Chondrocyte (in vitro differentiated cells): ENCODE measurements at places on chromosomes 2 and 18.

DNA sequence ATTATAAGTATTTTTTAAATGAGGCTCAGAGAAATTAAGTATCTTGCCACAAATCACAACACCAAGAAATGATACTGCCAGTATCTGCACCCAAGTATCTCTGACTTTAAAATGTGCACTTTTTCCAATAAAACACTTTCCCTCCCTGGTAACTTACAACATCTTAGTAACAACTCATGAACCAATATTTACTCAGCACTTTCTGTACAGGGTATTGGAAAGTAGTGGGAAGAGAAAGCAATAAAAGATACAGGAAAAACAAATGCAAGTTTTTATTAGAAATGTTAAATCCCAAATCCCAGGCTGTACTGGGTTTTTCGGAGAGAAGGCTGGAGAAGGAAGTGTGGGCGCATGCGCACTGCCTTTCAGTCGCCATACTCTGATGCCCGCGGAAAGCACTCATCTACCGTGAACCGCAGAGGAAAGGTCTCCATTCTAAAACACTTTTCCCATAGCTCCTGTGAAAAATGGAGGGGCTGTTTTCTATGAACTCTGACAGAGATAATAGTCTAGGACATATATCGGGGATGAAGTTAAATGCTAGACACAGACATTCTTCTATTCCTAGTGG is 52.1 kb downstream of the L3MBTL4 start:
- H3K27ac ChIP-seq: no peak overlapping the region
- H3K27me3 ChIP-seq: peaks cover 8% of the 10 kb centered on the region
- no peak overlapping the region for H3K4me3 ChIP-seq
- no peak for DNase-seq
- H3K36me3 ChIP-seq: no peaks in the 10 kb centered on the region

DNA sequence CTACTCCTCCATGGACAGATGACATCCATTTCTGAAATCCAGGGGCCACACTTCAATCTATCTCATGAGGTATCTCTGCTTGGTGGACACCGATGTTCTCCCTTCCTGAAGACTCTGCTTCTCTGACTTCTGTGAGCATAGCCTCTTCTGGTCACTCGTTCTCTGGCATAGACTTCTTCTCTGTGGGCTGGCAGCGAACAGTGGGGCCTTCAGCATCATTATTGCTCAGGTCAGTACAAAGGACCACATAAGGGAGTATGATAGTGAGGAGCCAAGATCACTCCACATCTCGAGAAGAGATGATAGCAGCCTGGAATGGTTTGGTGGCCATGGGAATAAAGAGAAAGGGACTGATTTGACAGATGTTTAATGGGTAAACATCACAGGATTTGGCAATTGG is 8.0 kb upstream of the KCMF1 start:
- peak overlapping the region; percentile 9 for H3K27ac ChIP-seq
- H3K4me3 ChIP-seq: no peak overlapping the region
- no peak for DNase-seq
- H3K36me3 ChIP-seq: peaks cover 13% of the 10 kb centered on the region
- H3K27me3 ChIP-seq: no peaks in the 10 kb centered on the region

GRCh38 chr2:9335322-9335832 is 88.0 kb downstream of the ITGB1BP1 start:
- DNase-seq: no peak
- peaks cover 23% of the 10 kb centered on the region for H3K36me3 ChIP-seq
- no peak overlapping the region for H3K4me3 ChIP-seq
- H3K4me1 ChIP-seq: peaks cover 53% of the 10 kb centered on the region
- no peak overlapping the region for H3K27ac ChIP-seq

- no peak for DNase-seq
These were observed 22.1 kb downstream of the OTOF start for GRCh38 chr2:26455670-26456439.

- peaks cover 3% of the 10 kb centered on the region for H3K36me3 ChIP-seq
- H3K27me3 ChIP-seq: peaks cover 6% of the 10 kb centered on the region
- no peak for DNase-seq
- H3K4me3 ChIP-seq: no peak overlapping the region
- H3K27ac ChIP-seq: no peak overlapping the region
These were observed 91.4 kb upstream of the LGALSL start for GRCh38 chr2:64362562-64363026.

- no peaks in the 10 kb centered on the region for H3K27me3 ChIP-seq
- peak overlapping the region; percentile 37 for H3K27ac ChIP-seq
- H3K4me3 ChIP-seq: no peak overlapping the region
- peaks cover 17% of the 10 kb centered on the region for H3K4me1 ChIP-seq
- peak; percentile 93 for DNase-seq
- H3K36me3 ChIP-seq: peaks cover 30% of the 10 kb centered on the region
These were observed 18.3 kb downstream of the NHEJ1 start for GRCh38 chr2:219142329-219142728.

DNA sequence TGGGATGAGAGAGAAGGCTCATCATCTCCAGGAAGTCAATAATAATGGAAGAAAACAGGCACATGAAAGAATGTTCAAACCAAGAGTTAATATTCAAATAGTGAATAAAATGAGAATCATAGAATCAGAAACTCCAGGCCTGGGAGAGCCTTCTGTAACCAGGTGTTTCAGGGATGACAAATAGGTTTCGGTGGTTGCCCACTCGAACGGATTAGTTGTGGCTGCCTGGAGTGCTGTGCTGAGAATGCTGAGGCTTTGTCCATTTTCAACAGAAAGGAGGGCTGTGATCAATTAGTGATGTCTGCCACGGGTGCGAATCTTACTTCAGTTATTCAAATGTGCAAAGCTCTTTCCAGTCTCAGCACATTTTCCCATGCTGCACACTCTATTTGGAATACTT is 227.3 kb downstream of the INSIG2 start:
- H3K27me3 ChIP-seq: peaks cover 32% of the 10 kb centered on the region
- no peak for DNase-seq
- H3K27ac ChIP-seq: no peak overlapping the region
- no peak overlapping the region for H3K4me3 ChIP-seq

DNA sequence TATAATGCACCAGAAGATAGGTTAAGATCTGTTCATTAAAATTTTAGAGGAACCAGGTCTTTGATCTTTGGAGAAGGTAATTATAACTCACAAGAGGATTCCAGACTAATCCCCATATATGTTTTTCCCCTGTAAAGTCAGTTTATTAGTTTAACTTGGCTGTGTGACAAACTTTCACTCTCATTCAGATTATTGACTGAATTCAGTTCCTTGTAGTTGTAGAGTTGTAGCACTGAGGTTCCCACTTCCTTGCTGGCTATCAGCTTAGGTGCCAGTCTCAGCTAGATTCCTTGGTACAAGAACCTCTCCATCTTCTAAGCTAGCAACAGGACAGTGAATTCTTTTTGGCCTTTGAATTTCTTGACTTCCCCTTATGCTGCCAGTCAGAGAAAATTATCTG is 19.1 kb downstream of the REG1A start:
- H3K27me3 ChIP-seq: no peaks in the 10 kb centered on the region
- H3K27ac ChIP-seq: no peak overlapping the region
- H3K4me1 ChIP-seq: no peaks in the 10 kb centered on the region
- H3K36me3 ChIP-seq: no peaks in the 10 kb centered on the region
- DNase-seq: no peak

DNA sequence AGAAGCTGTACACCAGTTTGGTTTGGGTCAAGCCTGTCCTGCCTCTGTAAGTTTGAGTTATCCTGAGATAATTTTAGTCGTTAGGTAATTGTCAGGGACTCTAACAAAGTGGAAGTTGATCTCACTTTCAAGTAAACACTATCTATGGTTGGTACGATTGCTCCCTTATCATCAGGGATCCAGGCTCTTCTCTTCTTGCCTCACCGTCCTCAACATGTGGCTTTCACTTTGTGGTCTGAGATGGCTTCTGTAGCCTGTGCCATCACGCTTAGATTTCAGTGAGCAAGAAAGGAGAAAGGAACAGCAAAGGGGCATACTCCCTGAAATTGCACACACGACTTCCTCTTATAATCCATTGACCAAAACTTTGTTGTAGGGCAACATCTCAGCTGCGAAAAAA is 115.6 kb downstream of the CTAGE1 start:
- H3K4me3 ChIP-seq: no peak overlapping the region
- no peak for DNase-seq
- H3K27ac ChIP-seq: no peak overlapping the region
- H3K4me1 ChIP-seq: no peaks in the 10 kb centered on the region
- peaks cover 32% of the 10 kb centered on the region for H3K27me3 ChIP-seq

DNA sequence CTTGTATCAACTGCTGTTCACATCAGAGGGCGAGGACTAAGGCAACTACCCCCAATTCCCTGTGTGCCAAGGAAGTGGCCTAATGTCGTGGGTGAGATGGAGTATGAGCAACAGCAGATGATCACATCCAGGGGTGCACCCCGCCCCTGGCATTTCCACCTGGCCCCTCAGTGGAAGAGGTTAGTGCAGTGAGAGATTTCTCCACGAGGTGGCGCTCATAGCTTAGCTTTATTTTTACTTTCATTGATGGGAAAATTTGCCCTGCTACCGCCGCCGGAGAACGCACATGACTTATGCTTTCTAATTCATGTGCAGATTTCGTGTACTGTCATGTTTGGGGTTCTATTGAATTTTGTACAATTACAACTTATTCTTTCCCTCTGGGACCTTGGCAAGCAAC is 470.6 kb upstream of the MEX3C start:
- no peak overlapping the region for H3K27ac ChIP-seq
- H3K27me3 ChIP-seq: peaks cover 32% of the 10 kb centered on the region
- H3K36me3 ChIP-seq: peaks cover 3% of the 10 kb centered on the region
- H3K4me3 ChIP-seq: no peak overlapping the region
- no peak for DNase-seq
- peaks cover 8% of the 10 kb centered on the region for H3K4me1 ChIP-seq

DNA sequence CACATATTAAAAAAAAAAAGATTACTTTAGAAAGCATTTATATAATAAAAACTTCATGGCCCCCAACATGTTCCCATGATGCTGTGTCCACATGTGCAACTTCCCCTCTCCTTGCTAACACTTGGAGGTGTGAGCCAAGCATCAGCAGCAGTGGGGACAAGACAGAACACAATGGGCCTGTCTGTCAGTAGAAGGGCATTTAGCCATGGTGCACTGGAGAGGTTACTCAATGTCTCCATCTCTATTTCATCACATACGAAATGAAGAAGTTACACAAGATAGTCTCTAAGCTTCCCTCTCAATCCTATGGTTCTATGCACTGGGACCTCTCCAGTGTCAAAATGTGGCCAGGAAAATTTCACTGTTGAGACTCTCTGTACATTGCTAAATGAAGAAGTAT is 2.5 kb downstream of the VIT start:
- H3K36me3 ChIP-seq: no peaks in the 10 kb centered on the region
- H3K27me3 ChIP-seq: no peaks in the 10 kb centered on the region
- H3K27ac ChIP-seq: no peak overlapping the region
- H3K4me3 ChIP-seq: no peak overlapping the region
- H3K4me1 ChIP-seq: peaks cover 45% of the 10 kb centered on the region

GRCh38 chr18:23353459-23353858 is 99.6 kb upstream of the RIOK3 start:
- no peak for DNase-seq
- H3K4me3 ChIP-seq: no peak overlapping the region
- H3K36me3 ChIP-seq: peaks cover 29% of the 10 kb centered on the region
- peaks cover 55% of the 10 kb centered on the region for H3K4me1 ChIP-seq
- no peaks in the 10 kb centered on the region for H3K27me3 ChIP-seq
- H3K27ac ChIP-seq: no peak overlapping the region

DNA sequence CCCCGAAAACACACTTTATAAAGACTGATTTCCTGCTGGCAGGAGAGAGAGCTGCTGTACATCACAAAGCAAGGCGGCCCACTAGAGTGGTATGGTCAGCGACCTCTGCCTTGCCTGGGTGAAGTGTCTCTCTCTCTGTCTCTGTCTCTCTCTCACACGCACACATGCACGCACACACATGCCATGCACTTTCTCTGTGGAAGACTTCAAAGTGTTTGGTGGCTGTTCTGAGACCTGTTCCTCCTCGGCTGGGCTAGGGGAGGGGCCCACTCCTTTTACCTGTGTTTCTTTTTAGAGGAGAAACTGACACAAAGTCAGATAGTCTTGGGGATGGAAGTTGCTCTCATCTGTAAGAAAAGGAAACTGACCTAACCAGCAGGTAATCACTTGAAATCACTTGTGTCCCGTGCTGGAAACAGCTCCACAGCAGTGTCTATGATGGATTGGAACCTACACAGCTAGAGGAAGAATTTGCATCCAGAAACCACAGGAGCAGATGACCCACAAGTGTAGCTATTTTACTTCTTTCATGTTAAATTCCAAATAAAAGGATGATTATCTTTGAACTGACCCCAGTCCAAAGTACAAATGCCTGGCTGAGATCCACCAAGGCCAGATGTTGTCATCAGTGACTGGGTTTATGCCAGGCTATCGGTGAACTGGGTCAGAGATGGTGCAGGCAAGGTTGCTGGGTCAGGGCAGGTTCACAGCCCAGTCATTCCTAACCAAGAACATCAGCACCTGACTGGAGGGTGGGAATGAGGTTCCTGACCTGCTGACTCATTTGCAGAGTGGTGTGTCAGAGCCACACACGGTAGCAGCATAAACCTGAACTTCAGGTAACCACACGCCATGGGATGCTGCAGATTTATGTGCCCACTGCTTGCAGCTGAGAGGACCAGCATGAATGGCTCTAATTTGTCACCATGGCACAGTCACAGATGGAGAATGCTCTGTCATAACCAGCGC is 63.0 kb downstream of the NPAS2 start:
- no peaks in the 10 kb centered on the region for H3K27me3 ChIP-seq
- no peak overlapping the region for H3K27ac ChIP-seq
- peaks cover 44% of the 10 kb centered on the region for H3K4me1 ChIP-seq
- no peak for DNase-seq
- no peak overlapping the region for H3K4me3 ChIP-seq

- no peak for DNase-seq
- no peaks in the 10 kb centered on the region for H3K36me3 ChIP-seq
- peaks cover 32% of the 10 kb centered on the region for H3K27me3 ChIP-seq
- H3K27ac ChIP-seq: no peak overlapping the region
- H3K4me1 ChIP-seq: peaks cover 9% of the 10 kb centered on the region
These were observed 25.0 kb upstream of the CXXC1 start for GRCh38 chr18:50312296-50313030.

GRCh38 chr18:48402953-48403352 is 6.2 kb downstream of the ZBTB7C start:
- H3K36me3 ChIP-seq: no peaks in the 10 kb centered on the region
- no peak overlapping the region for H3K4me3 ChIP-seq
- no peak overlapping the region for H3K27ac ChIP-seq
- peaks cover 39% of the 10 kb centered on the region for H3K4me1 ChIP-seq

DNA sequence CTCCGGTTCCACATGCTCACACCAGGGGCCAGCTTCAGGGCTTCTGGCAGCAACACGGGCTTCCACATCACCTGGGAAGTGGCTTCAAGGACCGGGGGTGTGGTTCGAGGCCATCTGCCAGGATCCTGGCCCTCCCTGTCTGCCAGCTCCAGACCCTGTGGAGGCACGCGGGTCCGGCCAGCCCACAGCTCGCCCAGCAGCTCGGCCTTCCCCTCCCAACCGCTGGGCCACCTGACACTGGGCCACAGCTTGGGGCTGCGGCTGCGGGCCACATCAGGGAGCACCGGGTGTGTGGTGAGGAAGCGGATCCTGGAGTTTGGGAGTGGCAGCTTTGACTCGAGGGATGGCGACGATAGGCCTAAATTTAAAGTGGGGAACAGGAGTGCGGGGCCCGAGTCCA is 7.0 kb downstream of the C2orf81 start:
- H3K4me1 ChIP-seq: no peaks in the 10 kb centered on the region
- no peak overlapping the region for H3K4me3 ChIP-seq
- peaks cover 5% of the 10 kb centered on the region for H3K27me3 ChIP-seq
